ENCODE measurements at places on chromosomes 13 and 19. TPM values are rescaled to one million over a fixed set of nuclear protein-coding genes. Genes with fewer than 3 reads are reported as not detected.

- DNase-seq, result no peak
Measured at GRCh38 chr13:76646946-76647345, 239.3 kb downstream of the KCTD12 start.

DNA sequence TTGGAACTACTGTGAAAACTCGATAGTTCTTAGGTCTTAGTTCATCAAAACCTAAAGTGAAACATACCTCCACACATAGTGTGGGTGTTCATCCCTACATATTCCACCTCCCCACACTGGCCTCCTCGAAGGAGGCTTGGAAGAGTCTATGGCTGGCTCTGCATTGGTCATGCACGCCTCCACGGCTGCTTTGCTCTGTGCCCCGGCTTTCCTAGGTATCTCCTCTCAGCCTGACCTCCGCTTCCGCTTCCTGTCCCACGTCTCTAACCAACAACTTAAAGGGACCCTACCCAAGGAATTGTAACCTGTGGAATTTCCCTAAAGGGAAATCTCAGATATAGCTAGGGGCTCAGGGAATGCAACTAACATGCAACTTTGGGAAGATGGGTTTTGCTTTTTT, 79.7 kb upstream of the MBNL2 start:
- no peak for DNase-seq

DNA sequence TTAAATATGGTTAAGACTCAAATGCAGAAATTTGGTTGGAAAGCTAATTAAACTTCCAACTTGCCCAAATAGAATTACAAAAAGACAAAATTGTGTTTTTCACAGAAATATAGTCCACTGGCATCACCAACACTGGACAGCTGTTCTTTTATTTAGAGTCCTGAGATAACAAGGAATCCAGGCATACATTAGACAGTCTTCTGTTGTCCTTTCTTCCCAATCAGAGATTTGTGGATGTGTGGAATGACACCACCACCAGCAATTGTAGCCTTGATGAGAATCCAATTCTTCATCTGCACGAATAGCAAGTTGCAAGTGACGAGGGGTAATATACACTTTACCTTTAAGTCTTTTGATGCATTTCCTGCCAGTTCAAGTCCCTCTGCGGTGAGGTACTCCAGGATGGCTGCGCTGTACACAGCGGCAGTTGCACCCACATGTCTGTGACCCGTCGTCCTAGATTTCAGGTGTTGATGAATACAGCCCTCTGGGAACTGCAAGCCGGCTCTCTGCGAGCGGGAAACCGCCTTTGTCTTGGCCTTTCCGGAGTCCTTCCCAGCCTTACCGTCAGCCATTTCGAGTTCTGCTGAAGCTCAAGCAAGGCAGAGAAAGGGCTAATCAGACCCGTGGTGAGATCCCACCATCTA, 14.7 kb downstream of the UBAC2 start:
- DNase-seq, result no peak

DNA sequence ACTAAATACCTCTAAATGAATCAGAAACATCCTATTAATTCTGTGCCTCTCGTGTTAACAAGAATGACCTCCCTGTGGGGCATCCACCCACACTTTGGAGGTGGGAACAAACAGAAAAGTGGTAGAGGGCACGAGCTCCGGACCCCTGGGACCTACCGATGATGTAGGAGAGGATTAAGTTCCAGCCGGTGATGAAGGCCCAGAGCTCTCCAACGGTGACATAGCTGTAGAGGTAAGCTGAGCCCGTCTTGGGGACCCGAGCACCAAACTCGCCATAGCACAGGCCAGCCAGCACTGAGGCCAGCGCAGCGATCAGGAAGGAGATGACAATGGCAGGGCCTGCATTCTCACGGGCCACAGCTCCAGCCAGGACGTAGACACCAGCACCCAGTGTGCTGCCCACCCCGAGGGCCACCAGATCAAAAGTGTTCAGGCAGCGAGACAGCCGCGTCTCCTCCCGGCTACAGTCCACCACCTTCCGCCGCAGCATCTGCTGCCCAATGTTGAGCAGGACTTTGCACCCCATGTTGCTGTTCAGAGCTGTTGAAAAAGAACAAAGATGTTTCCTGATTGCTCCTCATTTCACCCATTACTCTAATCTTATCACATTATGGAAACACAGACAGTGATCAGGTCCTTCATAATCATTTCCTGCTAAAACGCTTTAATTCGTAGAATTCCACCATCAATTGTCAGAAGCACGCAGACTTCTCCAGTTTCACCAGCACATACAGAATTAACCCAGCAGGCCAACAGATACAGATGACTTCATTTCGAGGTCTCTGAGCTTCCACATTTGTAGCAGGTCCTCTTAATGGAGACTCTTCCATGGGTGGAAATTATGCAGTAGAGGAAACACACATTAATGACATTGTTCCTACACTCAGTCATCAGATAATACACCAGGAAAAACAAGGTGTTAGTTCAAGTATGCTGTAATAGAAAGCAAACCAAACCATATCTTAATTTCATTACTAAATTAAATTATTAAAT, 59.5 kb downstream of the SLC7A1 start:
- no peak for DNase-seq

DNA sequence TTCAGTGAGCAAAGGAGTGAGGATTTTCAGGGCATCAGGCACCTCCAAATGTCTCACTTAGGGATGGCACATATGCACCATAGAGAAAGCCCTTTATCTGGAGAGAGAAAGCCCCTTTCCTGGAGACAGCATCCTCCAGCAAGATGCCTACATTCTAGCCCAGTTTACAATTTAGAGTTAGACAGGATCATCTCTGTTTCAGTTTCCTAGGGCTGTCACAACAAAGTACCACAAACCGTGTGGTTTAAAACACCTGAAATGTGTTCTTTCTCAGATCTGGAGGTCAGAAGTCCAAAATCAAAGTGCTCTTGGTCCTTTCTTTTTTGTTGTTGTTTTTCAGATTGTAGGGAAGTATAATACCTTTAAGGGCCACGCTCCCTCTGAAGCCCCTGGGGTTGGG, 61.8 kb downstream of the MBNL2 start:
- no peak for DNase-seq

DNA sequence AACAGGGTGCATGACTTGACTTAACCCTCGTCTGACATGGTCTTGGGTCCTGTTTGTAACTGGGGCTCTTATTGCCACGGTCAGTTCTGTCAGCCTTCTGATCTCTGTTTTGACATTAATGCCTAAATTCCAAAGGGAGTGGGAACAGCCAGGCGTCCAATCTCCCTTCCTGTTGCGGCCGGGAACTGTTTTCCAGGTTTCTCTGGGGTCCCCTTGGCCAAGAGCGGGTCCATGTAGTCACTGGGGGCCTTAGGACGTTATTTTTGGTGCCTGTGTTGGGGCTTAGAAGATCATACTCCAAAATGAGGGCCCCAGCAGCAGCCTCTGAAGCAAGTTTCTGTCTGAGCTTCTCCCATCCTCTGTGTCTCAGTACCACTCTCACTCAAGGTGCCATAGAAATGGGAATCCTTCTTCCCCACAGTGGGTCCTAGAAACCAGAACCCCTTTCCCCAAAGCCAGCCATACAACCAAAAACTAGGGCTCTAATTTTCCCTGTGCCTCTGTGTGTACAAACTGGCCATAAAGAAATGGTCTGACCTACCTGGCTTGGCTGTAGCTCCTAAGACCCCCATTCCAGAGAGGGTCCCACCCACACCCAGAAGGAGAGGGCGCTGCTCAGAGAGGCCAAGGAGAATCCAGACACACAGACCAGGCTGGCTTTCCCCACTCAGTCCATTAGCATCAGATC, 50.4 kb downstream of the C13orf46 start:
- no peak for DNase-seq

- DNase-seq, result no peak
Measured at GRCh38 chr13:44508562-44509077, 67.5 kb downstream of the TSC22D1 start.

GRCh38 chr19:43913383-43913782, 21.7 kb downstream of the ZNF45 start:
- no peak for DNase-seq

GRCh38 chr13:60178327-60178726, 14.6 kb upstream of the DIAPH3 start:
- DNase-seq, result no peak

GRCh38 chr13:74705438-74705837, 571.2 kb upstream of the KLF12 start:
- DNase-seq, result no peak

Gene CSNK1A1L
- 0.12 TPM for polyA plus RNA-seq

DNA sequence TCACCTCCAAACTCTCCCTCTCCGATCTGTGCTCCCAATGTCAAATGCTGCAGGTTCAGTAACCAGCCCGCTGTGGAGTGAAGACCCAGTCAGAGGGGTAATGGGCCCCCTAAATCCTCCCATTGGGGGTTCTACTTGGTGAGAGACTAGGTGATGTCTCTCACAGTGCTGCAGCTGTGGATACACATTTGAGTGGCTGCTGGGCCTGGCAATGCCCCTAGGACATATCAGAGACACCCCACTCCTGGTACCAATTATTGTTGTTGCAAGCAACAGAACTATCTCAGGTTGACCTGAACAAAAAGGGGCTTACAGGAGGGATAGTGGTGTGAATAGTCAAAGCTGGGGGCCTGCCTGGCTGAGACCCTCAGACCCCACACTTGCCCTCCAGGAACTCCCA, 4.6 kb downstream of the MATK start:
- no peak for DNase-seq

GRCh38 chr13:30033681-30034457, 183.5 kb upstream of the UBL3 start:
- DNase-seq, result no peak

- no peak for DNase-seq
Measured at GRCh38 chr13:22073718-22074117, 402.8 kb downstream of the FGF9 start.

DNA sequence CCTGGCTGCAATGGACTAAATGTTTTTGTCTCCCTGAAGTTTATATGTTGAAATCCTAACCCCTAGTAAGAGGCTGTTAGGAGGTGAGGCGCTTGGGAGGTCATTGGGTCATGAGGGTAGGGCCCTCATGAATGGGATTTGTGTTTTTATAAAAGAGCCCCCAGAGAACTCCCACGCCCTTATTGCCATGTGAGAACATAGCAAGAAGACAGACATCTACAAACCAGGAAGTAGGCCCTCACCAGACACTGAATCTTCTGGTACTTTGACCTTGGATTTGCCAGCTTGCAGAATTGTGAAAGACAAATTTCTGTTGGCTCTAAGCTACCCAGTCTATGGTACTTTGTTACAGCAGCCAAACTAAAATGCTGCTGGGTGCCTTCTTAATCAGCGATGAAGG, 96.1 kb upstream of the SPATA13 start:
- no peak for DNase-seq
